ENCODE measurements at places on chromosomes 7 and 10.
A peak's percentile ranks its signal among the peaks of the same experiment; 100 is the strongest.

DNA sequence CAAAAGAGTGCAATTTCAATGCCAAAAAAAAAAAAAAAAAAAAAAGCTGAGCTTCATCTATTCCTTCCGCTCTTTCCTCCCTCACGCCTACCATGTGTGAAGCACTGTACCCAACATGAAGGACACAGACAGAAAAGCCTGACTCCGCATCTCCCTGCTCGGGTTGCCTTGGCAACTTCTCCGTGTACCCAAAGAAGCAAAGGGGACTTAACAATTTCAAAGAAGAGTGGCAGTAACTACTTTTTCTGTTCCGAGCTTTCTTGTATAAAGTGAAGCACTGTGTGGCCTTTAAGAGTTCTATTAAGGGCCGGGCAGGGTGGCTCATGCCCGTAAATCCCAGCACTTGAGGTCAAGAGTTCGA is 177.7 kb downstream of the PRKCQ start:
- DNase-seq = no peak

- no peak for DNase-seq
Measured at GRCh38 chr7:44226396-44226753, 25.6 kb downstream of the YKT6 start.

- no peak for DNase-seq
Measured at GRCh38 chr7:19928247-19928646, 154.8 kb upstream of the TMEM196 start.

DNA sequence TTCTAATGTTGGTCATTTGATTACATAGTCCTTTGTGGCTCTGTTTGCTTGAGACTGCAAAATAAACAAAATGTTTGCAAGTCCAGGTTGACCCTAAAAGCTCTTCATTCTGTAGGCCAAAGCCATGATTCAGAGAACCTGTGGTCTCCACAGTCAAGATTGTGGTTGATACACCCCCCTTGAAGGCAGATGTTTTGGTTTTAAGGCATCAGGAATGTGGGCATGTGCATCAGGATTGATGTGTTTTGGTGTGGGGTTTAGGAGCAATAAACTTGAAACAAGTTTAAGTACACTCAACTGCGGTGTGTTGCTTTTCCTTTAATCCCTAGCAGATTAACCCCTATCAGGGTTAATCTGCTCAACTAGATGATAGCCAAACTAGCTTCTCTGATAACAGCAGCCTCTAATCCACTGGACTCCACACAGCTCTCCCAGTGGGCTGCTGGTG is 379.1 kb upstream of the GALNT17 start:
- DNase-seq = no peak

DNA sequence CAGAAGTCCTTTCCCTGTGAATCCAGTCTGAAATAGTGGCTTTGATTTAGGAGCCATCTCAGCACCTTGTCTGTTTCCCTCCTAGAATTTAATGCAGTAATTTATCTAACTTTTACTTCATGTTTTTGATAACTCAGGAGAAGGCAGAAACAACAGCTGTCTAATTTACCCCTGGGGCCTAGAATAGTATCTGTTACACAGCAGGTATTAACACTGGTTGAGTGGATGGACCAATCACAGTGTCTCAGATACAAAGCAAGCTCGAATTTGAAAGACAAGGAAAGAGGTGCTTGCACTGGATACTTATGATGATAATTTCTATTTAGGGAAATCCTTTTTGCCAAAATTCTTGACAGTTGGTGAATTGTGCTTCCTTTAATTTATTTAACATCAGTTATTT is 23.4 kb downstream of the CHRM2 start:
- no peak for DNase-seq

DNA sequence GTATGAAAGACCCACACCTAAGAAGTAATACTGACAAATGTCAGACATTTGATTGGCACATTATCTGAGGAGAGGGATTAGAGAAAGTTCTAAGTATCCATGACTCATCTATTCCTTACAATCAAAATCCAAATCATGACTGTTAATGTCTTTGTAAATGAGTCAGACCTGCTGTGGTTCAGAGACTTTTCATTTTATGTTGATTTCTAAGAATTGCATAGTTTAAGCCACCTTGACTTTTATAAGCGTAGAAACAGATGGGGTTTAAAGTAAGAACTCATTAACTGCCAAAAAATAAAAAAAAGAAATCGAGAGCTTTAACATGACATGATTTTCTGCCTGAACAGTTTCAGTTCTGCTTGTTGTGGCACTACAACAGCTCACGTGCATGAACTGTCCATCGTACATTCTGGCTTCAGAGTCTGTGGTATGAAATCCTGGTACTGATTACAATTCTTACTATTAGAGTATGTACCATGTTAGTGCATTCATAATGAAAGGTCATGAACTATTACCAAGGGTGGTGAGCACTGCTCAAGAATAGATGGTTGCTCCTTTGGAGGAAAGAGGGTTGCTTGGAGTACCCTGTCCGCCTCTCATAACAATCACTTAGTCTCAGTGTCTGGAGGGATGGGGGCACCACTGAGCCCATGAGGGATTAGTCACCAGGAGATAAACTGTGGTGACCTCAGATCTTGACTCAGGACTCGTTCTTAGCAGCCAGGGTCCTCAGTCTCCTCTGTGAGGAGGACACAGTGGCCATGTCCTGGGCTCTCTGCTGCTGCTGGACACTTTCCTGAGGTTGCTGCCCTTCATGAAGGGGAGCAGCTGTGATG is 42.2 kb downstream of the ACSM6 start:
- DNase-seq = peak; percentile 15

DNA sequence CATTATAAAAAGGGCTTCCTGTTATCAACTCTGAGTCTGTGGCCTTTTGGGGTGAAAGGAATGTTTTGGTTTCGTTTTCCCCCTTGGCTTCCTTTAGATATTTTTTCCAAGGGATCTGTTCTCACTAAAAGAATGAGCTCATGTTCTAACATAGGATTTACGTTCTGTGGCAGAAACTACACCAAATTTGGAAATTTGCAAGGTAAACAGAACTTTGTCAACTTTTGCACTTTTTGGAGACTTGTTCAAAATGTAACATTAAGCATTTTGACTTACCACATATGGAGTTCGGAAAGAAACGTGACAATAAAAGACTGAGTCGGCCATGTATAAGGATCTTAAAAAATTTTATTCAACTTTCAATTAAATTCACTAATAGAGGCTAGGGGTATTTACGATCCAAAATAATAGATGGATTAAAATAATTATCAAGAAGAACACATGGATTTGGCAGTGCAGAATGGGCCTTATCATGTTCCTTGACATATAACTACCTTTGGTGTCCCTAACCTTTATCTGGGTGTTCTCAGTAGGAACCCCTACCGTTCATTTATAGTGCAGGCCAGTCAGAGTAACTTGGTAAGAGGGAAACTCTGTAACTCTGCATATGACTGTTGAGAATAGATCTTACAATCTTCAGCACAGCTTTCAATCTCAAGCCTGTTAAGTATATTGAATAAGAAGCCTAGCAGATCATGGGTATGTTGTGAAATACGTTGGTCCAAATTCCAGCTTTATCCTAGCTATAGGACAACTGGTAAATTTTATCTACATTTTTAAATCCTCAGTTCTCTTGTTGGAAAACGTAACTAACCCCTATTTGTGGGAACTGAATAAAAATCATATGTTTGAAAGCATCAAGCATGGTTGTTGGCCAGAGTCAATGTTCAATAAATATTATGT is 11.8 kb downstream of the CPED1 start:
- no peak for DNase-seq

DNA sequence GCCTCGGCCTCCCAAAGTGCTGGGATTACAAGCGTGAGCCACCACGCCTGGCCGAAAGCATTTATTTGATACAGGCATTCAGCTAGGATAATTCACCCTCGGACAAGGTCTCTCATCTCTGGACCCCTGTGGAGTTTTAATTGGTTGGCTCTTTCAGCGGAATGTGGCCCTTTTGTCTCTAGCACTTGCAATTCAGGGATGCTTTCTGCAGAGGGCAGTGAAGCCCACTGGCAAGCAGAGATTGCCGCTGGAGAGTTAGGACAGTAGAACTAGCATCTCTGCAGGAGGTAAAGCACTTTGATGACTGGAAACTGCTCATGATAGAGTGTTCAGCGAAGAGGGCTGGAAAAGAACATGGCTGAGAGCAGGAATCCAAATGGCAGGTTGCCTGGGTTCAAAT is 62.0 kb downstream of the SUFU start:
- DNase-seq = no peak

Measured in inflammatory macrophage (primary cell).